ENCODE measurements at places on chromosomes 3 and 15.

DNA sequence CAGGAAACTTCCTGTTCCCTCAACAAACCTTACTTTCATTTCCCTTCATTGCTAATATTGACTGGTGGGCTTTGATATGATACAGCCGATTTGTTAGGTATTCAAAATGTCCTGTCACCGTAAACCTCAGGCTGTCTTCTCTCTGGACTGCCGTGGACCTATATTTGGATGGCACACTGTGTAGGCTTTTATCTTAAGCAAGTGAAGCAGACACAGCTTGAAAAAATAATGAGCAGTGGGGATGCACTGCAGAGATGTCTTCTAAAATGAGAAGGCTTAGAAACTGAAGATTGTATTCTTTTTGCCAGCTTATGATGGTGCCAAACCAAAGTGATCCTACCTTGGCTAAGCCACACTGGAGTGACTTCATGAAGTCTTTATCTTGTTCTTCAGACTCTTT lies 266.3 kb downstream of the NR1D2 start:
- no peak for DNase-seq

- no peak for DNase-seq
Observed at GRCh38 chr3:154943981-154944380, 136.1 kb upstream of the MME start.

- DNase-seq = no peak
Observed at GRCh38 chr3:197734667-197735318, 1.9 kb downstream of the RUBCN start.

DNA sequence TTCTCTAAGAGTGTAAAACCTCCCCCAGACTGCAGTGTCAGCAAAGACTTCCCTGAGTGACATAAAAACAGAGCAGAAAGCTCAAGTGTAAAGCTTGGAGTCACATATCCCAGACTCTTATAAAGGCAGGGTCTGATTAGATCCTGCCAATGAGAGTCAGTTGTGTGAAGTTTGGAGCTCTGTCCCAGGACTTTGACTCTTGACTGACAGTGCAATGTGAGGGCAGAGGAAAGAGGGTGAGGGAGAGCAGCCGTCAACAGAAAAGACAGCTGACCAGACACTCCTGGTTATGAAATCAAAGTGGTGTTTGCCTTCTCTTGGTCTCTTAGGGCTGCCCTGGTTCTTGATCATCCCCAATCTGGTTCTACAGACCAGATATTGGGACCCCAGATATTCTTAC lies 393.2 kb downstream of the ERC2 start:
- no peak for DNase-seq
